ENCODE measurements at places on chromosomes 3 and 15.

GRCh38 chr3:95437409-95437808 is 1374.5 kb downstream of the NSUN3 start:
- no peak for DNase-seq

GRCh38 chr3:71579935-71580406 is 3.6 kb downstream of the FOXP1 start:
- DNase-seq = no peak

GRCh38 chr3:185646382-185647133 is 60.5 kb downstream of the SENP2 start:
- DNase-seq = no peak

DNA sequence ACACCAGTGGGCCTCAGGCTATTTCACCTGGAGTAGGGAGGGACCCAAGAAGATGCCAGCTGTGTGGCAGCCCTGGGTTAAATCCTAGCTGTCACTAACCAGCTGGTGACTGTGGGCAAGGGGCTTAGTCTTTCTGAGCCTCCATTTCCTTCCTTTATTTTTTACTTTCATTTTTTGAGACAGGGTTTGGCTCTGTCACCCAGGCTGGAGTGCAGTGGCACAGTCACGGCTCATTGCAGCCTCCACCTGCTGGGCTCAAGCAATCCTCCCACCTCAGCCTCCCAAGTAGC is 108.0 kb upstream of the SMAD3 start:
- DNase-seq = no peak

- DNase-seq = no peak
Observed at GRCh38 chr3:72580900-72581299, 267.3 kb downstream of the SHQ1 start.

DNA sequence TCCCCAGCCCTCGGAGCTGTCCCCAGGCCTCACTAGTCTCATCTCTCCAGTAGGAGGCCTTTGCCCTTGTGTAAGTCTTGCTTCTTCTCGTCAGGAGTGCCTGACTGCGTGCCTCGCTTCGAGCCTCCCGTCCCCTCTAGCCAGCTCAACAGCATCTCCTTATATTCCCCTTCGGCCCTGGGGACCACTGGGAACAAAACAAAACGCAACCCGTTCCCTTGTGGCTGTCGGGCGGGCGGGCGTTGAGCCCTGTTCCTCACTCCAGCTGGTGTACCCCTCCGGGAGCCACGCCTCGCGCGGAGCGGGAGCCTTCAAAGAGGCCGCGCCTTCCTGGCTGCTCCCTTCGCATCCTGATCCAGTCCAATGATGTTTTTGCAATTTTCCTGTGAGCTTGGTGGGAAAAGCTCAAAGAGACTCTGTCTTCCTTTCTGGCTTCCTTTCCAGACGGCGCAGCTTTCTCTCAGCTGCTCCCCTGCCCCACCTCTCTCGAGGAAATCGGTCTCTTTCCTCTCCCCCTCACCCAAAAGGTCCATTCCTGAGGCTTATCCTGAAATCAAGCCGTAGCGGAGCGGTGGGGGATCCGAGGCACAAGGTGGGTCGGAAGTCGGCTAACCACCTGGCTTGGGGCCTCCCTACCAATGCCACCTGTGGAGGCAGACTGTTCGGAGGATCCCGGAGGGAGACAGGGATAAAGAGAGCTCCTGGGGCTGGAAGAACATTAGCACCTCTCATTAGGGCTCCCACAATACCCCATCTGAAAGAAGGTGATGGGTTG is 33.4 kb upstream of the SRP14 start:
- DNase-seq = no peak

DNA sequence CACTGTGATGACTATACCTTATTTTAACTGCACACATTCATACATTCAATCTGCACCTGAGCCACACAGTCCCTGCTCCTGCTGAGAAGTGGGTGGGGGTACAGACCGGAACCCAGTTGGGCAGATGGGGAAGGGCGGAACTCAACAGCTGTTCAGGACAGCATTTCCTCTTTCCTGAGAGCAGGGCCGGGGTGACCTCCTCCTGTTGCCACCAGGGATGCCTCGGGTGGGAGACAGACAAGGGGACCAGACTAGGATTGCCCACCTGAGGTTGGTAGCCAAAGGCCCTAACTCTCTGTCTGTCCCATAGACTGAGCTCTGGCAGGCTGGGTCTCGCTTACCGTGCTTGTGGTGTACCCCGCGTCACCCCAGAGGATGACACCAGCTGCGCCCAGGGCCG is 3.9 kb downstream of the HYAL2 start:
- DNase-seq = no peak

GRCh38 chr15:76185716-76186115 is 125.6 kb downstream of the ETFA start:
- no peak for DNase-seq

- no peak for DNase-seq
Observed at GRCh38 chr15:32706704-32707103, 11.1 kb upstream of the GREM1 start.

DNA sequence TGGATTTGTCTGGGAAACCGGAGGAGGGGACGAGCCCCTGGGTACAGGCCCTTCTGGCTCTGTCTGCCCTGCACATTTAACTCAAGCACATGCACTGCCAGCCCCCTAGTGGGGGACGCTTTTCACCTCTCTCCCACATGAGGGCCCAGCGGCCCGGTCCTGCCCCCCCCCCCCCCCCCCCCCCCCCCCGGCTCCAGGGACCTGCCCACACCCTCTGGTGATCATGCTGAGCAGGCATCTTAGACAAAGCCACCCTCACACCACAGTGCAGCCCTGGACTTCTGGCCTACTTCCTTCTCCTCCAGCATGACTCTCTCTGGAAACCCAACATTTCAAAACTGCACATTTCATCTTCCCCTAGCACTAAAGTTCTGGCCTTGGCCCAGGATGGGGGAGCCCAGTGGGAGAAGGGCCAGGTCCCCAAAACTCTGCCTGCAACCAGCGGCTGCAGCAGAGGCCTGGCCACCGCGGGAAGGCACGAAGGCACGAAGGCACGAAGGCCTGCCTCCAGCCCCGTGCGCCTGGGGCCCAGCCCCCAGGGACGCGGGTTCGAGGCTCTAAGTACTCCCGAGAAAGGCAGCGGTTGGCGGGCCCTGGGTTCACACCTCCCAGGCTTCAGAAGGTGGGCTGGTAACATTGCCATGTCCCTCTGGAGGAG is 14.1 kb downstream of the KLF15 start:
- DNase-seq = no peak

GRCh38 chr3:189363590-189364255 is 192.0 kb downstream of the TPRG1 start:
- no peak for DNase-seq

DNA sequence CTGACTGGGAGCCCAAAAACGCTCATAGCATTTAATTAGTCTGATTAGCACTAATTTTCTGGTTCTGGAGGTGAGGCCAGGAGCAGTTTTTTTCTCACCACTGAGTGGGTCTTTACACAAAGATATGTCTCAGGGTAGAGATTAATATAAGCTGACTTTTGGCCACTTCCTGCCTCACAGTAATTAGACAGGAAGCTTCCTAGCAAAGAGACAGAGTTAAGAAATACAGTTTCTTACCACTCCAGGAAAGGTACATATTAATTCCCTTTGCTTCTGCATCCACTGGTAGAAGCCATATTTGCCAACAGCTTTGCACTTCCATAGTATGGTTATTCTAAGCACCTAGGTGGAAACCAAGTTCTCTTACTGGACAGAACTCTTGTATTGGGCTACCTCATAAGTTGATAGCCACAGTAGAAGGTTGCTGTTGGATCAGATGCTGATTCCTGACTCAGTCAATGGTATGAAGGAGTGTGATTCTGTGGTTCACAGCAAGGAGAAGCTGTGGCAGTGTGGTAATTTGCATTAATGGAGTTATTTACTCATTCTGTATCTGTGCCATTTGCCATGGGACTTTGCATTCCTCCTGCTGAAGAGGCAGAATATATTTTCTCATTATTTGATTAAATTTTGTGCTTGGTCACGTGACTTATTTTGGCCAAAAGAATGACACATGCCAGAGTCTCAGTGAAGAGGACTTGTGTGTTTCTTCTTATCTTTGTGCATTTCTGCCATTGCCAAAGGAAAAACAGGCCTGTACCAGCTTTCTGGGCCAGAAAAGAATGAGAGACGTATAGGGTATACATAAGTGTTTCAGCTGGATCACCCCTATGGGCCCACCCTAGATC is 17.5 kb upstream of the ZBTB20 start:
- peak; percentile 37 for DNase-seq

DNA sequence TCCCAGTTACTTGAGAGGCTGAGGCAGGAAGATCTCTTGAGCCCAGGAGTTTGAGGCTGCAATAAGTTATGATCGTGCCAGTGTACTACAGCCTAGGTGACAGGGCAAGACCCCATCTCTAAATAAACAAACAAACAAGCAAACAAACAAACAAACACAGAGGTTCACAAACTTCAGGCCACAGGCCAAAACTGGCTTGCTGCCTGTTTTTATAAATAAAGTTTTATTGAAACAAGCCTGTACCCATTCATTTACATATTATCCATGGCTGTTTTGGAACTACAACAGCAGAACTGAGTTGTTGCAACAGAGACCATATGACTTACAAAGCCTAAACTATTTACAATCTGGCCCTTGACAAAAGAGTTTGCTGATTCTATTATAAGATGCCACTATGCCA is 6.5 kb downstream of the DYNC1LI1 start:
- no peak for DNase-seq

DNA sequence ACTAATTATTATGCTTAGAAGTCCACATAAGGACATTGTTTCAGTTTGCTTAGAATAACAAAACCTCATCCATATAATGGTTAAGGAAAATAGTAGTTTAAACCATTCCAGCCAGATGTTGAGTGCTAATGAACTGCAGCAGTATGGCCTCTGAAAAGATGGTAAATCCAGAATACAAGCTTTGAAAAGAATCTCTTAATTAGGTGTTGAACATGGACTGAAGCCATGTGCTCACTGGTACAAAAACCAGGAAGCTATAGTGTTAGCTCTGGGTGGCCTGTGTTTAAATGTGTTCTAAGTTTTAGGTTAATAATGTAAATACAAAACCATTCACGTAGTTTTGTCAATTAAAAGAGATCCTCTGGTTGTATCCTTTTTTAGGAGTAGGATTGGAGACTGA is 78.2 kb downstream of the GALK2 start:
- no peak for DNase-seq

- DNase-seq = no peak
Observed at GRCh38 chr15:60887139-60887538, 342.0 kb downstream of the RORA start.

DNA sequence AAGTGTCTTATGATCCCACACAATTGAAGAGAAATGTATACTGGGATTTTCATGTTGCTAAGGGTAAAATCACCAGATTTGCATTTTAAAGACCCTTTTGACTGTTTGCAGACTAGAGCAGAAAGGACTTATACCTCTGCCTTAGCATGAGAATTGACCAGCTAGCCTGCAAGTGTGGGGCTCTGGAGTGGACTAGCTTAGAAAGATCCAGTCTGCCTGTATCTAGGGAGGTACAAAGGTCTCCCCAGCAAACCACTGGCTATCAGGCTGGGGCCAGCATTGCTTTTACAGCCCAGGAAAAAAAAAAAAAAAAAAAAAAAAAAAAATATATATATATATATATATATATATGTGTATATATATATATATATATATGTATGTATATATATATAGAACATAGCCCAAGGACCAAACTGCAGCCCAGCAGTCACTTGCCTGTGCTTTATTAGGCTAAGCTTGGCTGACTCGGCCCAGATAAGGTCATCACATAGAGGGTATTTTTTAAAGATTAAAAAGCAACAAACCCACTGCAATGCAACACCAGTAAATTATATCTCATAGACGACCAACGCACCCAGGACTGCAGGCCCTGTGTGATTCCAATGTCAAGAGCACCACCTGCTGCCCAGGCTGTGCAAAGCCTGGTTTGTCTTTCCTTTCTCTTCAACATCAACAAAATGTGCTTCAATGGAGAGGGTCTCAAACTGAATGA is 63.7 kb downstream of the DCLK3 start:
- peak; percentile 1 for DNase-seq

DNA sequence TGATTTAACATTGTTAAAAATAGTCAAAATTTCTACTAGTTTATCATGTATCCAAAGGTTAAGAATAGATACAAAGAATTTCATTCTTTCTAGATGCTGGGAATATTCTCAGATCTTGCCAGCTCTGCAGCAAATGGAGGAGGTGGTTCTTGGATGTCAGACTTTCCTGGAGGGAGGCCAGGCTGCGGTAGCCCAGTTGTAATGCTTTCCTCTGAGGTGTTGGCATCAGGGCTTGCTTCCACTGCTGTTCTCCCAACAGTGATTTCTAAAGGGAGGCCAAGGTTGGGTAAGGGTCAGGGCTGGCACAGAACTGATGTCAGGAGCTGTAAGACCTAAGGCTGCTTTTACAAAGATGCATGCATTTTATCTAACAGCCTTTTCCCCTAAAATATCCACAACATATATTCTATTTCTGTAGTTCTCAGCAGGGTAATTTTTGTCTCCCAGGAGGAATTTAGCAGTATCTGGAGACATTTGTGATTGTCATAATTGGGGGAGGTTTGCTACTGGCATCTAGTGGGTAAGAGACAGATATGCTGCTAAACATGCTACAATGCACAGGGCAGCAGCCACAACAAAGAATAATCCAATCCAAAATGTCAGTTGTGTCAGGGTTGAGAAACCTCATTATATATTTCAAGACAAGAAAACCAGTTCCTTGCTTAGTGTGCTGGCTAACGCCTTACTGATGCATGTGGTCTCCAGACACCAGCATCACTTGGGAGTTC is 42.0 kb upstream of the SPTSSB start:
- no peak for DNase-seq

DNA sequence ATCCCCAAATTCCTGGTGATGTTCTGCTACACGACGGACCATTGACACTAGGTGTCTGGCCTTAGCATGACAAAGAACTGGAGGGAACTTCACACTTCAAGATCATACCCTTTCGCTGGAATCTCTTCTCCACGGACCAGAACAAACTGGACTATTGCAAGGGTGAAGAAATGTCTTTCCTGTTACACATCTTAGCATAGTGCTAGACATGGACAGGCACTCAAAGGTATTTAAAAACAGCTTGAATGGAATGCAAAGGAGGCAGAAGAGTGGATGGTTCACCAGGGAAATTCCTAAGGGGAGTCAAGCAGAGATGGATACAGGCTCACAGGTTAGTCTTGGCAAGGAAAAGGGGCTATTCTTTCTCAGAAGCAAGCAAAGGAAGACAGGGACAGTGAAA is 33.5 kb upstream of the PDZRN3 start:
- DNase-seq = no peak

GRCh38 chr3:112114576-112115160 is 18.4 kb downstream of the GCSAM start:
- no peak for DNase-seq

DNA sequence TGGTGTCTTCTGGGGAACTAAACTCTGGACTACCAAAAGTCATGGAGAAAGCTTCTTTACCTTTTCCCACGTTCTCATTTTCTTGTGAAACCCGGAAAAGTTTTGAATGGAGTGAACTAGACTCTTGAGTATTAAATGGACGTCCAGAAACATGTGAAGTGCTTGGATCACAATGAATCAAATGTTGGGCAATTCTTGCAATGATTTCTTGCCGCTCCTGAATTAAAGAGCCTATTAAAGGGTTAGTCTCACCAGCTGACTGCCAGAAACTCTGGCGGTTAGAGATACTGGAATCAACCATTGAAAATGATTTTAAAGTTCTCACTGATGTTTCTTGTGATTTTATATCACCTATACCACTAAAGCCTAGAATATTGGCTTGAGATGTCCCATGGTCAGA is 40.8 kb upstream of the ARPP19 start:
- no peak for DNase-seq
